ENCODE measurements at places on chromosomes 12 and 14.

GRCh38 chr14:98714626-98715425 is 557.2 kb downstream of the BCL11B start:
- no peak for DNase-seq

- DNase-seq = no peak
These were observed 31.8 kb upstream of the TEX22 start for GRCh38 chr14:105366386-105367074.

DNA sequence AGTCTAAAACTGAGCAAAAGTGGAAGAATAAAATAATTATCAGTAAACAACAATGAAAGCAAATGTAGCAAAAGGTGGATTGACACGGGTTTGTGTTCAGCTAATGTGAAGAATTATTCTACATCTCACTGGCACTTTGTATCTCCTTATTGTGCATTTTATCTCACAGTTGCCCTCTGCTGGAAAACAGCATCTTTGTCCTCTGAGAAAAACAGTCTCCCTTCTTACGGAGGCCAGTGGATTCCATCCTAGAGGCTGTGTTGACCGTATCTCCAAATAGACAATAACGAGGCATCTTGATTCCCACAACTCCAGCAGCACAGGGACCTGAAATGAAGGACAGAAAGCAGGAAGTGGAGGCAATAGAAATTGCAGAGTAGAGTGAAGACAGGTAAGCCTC is 51.3 kb upstream of the PLBD1 start:
- no peak for DNase-seq

GRCh38 chr12:153080-153746 is 60.7 kb downstream of the SLC6A12 start:
- peak; percentile 75 for DNase-seq

GRCh38 chr14:104797115-104798044 is 1.8 kb upstream of the AKT1 start:
- DNase-seq = no peak

GRCh38 chr14:88904864-88905263 is 80.4 kb downstream of the TTC8 start:
- no peak for DNase-seq

All from activated CD8-positive, alpha-beta T cell treated with anti-CD3 and anti-CD28 coated beads, Interleukin-2, amount 10 ng/mL, durations not matched to agents 7 days and 5 days (primary cell).